Esophagus mucosa (tissue), 1 donor: ENCODE measurements at places on chromosomes 2 and 18.

- no peak for ATAC-seq
Observed at GRCh38 chr18:38902796-38903195, 1337.2 kb upstream of the CELF4 start.

- no peak for ATAC-seq
Observed at GRCh38 chr2:114175507-114175906, 266.9 kb upstream of the DPP10 start.

DNA sequence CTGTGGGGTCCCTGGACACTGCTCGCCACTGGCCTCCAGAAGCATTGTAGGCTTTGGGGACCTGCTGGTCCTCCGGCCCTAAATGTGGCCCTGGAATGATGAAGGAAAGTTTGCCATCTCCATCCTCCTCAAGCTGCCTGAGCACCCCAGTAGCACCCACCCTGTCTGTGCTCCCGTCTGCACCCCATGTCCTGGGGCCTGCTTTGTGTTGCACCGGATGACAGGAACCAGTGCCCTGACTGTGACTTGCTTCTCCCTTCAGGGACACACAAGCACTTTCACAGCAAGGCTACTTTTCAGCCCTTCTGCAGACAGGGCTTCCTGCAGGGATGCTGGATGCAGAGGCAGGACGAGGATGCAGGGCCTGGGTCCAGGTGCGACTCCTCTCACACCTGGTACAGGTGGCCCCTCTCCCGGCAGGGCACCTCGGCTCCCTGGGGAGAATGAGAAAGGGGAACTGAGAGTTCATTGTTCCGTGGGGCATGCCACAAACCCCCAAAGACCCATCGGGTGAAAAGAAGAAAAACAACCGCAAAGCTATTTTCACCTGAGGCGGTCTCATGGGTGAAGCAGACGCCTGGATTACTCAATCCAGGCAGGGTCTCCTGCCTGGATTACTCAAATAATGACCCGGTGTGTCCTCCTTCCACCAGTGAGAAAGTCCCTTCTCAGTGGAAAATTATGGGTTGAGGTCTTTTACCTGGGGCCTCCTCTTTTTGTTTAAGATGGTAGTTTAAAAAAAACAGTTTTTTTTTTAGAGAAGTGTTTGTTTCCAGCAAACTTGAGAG, 74.9 kb downstream of the LONRF2 start:
- ATAC-seq: peak; percentile 55

- no peak for ATAC-seq
Observed at GRCh38 chr18:75562216-75562615, 134.7 kb upstream of the SMIM21 start.

DNA sequence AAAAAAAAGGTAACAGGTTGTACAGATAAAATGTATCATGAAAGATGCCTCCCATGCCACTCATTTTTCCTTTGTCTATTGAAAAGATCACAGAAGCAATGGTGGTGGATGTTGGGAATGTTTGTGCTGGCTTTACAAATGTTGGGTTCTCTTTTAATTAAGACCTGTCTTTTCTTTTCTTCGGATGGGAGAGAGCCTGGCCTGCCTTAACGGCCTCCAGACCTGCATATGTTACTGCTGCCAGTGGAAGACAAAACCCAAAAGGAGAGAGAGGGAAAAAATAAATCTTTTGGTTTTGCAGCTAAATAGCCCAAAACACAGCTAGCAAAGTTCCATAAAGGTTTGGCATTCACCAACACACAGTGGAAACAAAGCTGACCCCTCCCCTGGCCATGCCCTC, 50.5 kb upstream of the FZD7 start:
- no peak for ATAC-seq

DNA sequence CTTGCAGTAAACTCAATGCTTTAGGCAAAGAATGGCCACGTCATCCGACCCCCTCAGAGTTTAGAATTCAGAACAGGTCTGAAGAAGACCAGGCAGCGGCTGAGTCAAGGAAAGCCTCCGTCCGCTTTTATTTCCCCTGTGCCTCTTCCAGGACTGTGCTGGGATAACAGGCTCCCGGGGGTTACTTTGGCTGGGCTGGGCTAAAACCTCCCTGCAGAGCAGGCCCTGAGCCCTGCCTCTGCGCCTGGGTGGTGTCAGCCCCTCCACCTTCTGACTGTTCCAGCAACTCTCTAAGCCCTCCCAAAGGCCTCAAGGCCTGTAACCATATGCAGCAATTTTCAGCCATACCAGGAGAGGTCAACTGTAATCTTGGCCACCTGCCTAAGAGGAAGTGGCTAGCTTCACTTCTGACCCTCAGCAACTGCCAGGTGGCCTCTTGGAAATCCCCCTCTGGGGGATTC, 166.5 kb downstream of the RPIA start:
- peak; percentile 37 for ATAC-seq

DNA sequence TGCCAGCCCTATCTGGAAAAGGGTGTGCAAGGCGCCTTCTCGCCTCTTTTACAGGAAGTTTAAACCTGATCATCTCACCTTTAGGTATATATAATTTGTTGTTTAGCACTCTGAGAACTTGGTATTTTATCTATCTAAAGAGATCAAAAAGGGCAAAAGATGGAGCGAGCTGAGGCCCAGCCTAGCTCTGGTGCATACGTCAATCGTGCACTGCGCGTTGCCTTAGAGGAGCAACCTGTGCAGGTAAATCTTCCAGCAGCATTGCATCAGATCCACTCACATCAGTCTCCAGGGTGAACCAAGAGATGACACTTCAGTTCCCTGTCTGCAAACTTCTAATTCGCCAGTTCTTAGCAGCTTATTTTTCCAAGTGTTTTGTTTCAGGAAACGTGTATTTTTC, 15.4 kb downstream of the BCL11A start:
- peak; percentile 82 for ATAC-seq

DNA sequence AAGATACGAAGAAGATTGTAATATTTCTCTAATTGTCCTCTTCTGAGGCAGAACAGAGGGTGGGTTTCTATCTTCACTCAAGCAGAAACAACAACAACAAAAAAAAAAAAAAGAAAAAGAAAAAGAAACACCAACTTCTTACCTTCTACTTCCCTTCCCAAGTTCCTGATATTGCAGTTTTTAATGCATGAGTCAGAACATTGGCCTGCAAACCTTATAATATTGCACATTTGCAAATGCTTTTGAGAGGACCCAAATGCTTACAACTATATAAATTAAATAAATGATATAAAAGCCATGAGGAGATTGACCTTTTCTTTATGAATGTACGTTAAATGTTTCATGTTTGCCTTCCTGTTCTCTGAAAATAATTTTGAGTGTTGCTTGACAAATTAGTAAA, 37.3 kb downstream of the PAX3 start:
- ATAC-seq: no peak

- no peak for ATAC-seq
Observed at GRCh38 chr2:238277695-238278094, 10.7 kb downstream of the PER2 start.

- ATAC-seq: no peak
Observed at GRCh38 chr18:63283305-63284094, 36.1 kb downstream of the BCL2 start.

GRCh38 chr2:37085731-37086147, 1.4 kb downstream of the GPATCH11 start:
- peak; percentile 5 for ATAC-seq

DNA sequence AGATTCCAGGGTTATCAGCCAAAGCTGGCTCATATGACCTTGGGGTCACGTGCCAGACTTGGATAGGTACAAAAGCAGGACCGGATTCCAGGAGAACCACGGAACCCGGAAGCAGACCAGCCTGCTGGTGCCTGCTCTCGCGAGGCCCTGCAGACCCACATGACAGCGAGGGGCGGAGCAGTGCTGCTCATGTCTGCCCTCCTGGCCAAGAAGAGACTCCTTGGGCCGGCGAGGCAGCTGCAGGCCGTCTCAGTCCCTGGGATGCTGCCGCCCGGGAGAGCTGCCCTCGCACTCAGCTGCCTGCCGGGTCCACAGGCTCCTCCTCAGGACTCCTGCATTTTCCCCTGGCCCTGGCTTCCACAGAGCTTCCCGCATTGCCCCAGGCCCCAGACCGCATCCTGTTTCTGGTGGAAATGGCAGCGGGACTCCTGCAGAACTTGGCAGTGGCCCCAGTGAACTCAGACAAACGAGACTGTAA, 739.5 kb downstream of the SOCS6 start:
- ATAC-seq: no peak

DNA sequence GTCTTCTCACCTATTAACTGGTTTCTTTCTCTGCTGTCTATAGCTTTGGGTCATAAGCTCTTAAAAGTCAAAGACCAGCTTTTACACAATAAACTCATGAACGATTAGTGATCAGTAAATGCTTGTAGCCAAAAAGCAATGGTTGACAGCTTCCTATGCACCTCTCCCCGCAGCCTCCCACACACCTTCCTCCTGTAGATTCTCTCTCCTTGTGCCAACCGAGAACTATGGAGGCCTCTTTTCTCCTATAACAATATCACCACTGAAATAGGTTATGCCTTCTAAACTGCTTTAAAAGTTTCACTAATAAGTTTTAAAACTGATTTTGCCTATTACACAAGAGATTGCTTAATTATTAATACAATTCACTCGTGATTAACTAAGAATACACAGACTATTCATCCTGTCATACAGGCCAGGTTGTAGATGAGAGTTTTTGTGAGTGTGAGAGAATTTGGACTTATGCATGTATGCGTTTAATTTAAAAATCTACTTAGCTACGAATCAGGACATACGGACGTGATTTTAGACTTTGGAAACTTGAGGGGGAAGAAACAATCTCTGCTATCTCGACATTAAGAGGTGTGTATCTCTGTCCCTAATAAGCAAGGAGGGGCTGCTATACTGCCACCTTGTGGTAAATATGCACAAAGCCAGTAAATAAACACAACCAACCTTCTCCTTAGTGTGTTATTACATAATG, 229.1 kb upstream of the RBBP8 start:
- peak; percentile 75 for ATAC-seq
